Stimulated activated CD4-positive, alpha-beta T cell treated with anti-CD3 and anti-CD28 coated beads, Interleukin-1b, Interleukin-23, amount 100 ng/mL, for 4 hours (primary cell): ENCODE measurements at places on chromosomes 1 and 21.
A peak's percentile ranks its signal among the peaks of the same experiment; 100 is the strongest.

- DNase-seq, result peak; percentile 92
Measured at GRCh38 chr1:1511533-1512285, at the start of gene ATAD3A. Gene ATAD3A (plus strand): TSS chr1:1512162. CDS start chr1:1512269, 107 bp downstream.

GRCh38 chr1:938088-938683 lies 14.5 kb downstream of the SAMD11 start:
- DNase-seq, result no peak

DNA sequence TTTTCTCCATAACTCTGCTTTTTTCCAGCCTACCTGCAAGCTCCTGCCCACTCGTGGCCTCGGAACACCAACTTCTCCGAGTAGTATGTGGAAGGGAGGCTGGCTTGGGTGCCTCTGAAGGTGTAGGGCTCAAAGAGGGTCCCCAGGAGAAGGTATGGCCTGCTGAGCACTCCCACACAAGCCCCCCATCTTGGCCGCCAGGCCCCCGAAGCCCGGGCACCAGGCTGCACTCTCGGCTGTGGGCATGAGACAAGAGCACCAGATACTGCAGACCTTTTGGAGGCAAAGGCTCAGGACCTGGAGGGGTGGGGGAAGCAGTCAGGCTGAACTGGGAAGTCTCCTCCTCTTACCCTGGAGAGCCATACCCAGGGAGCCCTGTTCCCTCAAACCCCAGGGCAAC lies 1.7 kb downstream of the ZNF692 start:
- DNase-seq, result no peak

GRCh38 chr21:42341776-42342542 lies 8.8 kb downstream of the TFF2 start:
- DNase-seq, result no peak

- DNase-seq, result no peak
Measured at GRCh38 chr1:212284332-212284743, 872 bp upstream of the PPP2R5A start.

DNA sequence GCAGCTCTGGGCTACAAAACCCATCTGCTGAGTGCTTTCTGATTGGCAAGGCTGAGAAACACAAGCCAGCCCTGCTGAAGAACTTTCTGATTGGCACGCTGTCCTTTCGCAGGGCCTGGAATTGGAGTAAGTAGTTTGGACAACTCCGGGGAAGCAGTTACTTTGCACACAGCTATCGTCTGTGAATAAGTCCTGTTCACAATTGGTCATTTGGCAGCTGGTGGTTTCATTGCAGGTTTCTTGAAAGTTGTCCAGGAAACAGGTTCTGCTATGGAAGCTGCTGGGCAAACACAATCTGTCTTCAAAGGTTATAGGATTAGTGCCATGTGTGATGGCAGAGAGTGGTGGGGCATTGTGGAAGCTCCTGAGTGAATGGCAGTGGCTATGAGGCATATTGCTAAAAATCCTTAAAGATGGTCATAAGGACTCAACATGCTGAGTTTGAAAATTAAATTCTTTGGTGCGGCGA lies at the start of gene KRTAP27-1:
Gene KRTAP27-1 (minus strand): TSS at position 419 of the 469 bp plus-strand sequence. CDS start 26 bp downstream, at position 393.
- no peak for DNase-seq

GRCh38 chr1:43969746-43970466 lies at the start of gene DPH2:
Gene DPH2 (plus strand): TSS chr1:43970010. CDS start chr1:43970176, 166 bp downstream.
- peak; percentile 94 for DNase-seq

- DNase-seq, result no peak
Measured at GRCh38 chr21:43851593-43851992, 13.4 kb upstream of the AGPAT3 start.

- DNase-seq, result no peak
Measured at GRCh38 chr1:109531380-109531779, 8.3 kb upstream of the GPR61 start.

- DNase-seq, result no peak
Measured at GRCh38 chr1:96581772-96582171, 139.8 kb upstream of the PTBP2 start.

GRCh38 chr1:227777156-227777555 lies 38.3 kb upstream of the PRSS38 start:
- no peak for DNase-seq

GRCh38 chr1:152823294-152823693 lies 4.0 kb upstream of the LCE1A start:
- DNase-seq, result no peak

GRCh38 chr1:51969038-51969705 lies 21.3 kb downstream of the RAB3B start:
- no peak for DNase-seq

DNA sequence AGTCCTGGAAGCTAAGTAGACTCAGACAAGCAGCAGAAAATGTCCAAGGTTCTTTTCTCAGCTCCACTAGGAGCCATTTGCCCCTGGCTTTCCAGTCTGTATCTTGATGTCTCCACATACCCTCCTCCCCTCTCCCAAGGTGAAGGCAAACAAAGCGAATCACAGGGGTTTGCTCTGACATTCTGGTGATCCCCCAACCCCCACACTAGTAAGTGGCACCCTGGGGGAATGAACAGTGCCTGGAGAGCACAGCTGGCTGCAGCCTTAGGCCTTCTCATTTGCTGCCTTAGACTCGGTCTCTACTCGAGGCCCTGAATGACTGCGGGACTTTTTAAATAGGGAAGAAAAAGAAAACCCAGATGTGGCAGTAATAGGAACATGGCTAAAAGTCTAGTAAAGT lies 15.3 kb downstream of the ERI3 start:
- DNase-seq, result no peak

DNA sequence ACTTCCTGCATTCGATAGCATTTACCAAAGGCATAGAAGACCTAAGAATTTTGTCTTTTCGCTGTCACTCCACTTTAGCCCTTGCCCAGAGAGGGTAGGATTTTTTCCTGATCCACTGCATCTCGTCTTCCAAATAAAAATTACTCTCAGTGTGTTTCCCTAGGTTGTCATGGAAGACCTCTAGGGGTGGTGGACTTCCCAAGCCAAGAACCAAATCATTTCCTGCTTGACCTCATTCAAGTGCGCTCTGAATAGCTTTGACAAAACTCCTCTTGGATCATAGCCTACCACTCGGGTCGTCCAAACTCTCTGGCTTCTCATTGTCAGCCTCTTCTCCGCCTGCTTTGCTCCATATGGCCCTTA lies 431 bp upstream of the C1orf52 start:
- DNase-seq, result no peak

DNA sequence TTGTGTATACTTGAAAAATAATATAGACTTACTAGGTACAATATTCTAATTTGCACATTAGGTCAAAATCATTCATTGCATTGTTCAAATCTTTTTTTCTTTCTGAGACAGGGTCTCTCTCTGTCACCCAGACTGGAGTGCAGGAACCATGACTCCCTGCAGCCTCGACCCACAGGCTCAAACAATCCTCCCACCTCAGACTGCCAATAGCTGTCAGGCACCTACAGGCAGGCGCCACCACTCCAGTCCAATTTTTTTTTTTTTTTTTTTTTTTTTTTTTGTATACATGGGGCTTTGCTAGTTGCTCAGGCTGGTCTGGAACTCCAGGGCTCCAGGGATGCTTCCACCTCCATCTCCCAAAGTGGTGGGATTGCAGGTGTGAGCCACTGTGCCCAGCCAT lies 656.9 kb downstream of the KCNT2 start:
- no peak for DNase-seq

GRCh38 chr1:84350550-84350949 lies 47.7 kb upstream of the DNASE2B start:
- DNase-seq, result no peak

DNA sequence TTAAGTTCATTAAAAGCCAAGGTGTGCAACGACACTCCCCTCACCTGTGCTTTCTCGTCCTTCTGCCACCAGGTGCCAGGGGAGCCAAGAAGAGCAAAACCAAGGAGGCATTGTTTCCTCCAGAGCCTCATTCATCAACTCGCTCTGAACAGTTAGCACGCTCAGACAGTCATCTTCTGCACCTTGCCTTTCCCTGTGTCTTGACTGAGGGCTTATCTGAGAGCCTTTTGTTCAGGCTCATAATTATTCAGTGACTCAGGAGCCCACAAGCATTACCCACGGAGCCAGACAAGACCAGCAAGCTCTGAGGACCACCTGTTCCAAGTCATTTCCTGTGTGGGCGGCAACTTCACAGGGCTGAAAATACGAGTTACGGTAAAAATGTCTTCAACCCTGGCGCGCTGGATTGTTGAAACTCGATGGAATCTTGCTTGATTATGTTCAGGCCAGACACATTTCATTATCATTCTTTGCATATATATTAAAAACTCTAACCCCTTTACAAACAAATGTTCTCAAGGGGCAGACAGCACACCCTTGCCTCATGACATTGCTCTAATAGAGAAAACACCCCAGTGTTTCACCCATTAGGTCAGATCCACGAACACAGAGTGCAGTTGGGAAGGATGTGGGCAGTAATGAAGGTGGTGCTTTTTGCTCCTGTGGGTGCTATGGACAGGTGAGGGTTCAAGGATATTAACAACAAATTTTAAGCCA lies 89.7 kb upstream of the RUNX1 start:
- DNase-seq, result peak; percentile 32

DNA sequence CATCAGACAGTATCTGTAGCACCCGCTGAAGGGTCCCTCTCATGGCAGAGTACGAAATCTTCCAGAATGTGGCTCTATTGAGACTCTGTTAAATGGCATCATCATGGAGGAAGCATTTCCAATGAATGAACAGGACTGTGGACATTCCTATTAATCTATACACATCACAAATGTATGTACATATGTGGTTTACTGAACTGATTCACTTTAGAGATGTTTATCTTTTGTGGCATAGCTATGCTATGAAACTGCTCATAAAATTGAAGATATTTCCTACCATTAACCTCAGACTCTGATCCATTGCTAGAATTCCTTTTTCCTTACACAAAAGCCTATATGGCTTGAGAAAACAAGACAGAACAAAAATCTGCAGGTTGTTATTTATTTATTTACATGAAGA lies 259.6 kb upstream of the RRP15 start:
- no peak for DNase-seq

- no peak for DNase-seq
Measured at GRCh38 chr1:90721210-90722194, 4.4 kb upstream of the BARHL2 start.

DNA sequence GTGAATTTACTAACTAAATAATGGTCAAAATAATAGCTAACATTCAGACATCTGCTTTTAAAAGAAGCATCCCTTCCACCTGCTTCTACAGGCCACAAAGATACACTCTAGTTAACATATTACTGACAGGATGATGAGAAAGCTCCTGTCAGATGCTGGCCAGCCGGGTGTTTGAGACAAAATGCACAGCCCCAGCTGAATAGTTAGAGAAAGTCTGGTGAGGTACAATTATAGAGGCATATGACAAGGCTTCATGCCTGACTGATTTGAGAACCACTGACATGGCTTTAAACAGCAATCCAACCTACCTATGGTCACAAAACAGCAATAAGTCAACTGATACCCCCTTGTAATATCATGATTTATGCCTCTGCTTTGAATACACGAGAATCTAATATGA lies 137.0 kb downstream of the DENND1B start:
- no peak for DNase-seq

- no peak for DNase-seq
Measured at GRCh38 chr1:107842241-107842640, 122.7 kb downstream of the VAV3 start.

- DNase-seq, result no peak
Measured at GRCh38 chr1:11929849-11930248, 3.6 kb upstream of the KIAA2013 start.

- no peak for DNase-seq
Measured at GRCh38 chr1:17307946-17308345, at the start of gene PADI4. Gene PADI4 (plus strand): TSS chr1:17308197. CDS start chr1:17308223, 26 bp downstream.

GRCh38 chr1:196423612-196424011 lies 184.6 kb downstream of the KCNT2 start:
- no peak for DNase-seq

GRCh38 chr1:197180252-197180878 lies 33.9 kb upstream of the ASPM start:
- no peak for DNase-seq

- DNase-seq, result no peak
Measured at GRCh38 chr1:29457496-29458368, 221.4 kb downstream of the PTPRU start.

DNA sequence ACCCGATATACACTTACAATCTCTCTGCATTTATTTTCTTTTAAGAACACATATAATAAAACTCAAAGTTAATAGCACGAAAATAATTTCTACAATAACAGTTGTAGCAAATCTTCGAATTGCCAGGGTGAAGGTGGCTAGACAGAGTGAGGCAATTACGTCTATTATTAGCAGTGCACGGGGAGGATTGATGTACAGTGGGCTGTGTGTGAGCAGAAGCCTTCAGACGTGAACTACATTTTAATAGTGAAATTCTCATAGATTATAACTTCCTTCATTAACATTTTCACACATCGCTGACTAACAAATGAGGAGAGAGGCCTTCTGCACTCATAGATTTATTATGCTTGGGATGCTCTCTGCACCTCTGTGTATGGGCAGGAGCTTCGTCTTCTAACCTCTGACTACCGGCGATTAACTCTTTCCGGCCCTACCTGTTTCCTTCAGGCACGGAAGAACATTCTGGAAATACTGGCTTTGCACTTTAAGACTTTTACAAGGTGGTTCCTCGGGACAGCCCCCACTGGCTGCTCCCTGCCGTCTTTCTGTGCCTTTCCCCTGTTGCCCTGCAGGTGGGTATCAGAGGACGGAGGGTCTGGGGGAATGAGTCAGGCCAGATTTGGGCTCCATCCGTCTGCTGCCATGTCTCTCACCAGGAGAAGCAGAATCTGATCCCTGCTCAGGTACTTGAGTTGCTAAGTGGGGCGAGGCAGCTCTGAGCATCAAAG lies 200.5 kb downstream of the CAMTA1 start:
- no peak for DNase-seq

DNA sequence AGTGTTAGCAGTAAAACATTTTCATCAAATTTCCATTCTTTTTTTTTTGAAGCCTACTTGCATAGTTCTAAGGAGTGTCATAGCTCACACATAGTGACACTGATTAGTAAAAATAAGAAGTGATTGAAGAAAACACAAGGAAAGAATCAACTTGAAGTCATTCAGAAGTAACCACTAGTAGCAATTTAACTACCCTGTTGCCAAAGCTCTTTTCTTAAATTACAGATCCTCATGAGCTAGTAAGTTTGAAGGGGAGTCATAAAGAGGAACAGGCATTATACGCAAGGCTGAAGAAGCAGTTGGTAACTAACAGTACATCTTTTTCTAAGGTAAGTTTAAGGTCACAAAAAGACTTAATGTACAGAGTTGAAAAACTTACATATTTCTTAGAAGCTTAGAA lies 332.2 kb downstream of the CHRM3 start:
- no peak for DNase-seq

- no peak for DNase-seq
Measured at GRCh38 chr21:36337099-36337509, 17.1 kb downstream of the MORC3 start.

GRCh38 chr21:21163904-21164303 lies 165.7 kb downstream of the NCAM2 start:
- peak; percentile 6 for DNase-seq

GRCh38 chr1:64599242-64599641 lies 129.3 kb downstream of the CACHD1 start:
- DNase-seq, result no peak
